ENCODE measurements at places on chromosomes 7 and 10.
A peak's percentile ranks its signal among the peaks of the same experiment; 100 is the strongest.

DNA sequence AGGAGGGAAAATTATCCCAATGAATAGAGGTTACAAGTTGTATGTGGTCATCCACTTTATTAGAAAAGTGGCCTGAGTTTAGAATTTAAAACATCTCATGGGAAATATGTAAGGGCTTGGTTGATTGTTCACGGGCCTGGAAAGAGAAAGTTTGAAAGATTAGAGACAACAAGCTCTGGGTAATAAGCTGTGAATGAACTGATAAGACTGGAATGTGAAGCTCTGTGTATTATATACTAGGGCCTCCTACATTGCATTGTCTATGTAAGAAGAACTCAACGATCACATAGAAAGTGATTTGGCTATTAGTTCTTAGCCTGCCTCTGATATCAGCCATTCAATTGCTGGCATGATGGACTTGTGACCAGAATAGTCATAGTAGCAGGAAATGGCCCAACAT lies 199.2 kb upstream of the MAGI2 start:
- no peak for DNase-seq

DNA sequence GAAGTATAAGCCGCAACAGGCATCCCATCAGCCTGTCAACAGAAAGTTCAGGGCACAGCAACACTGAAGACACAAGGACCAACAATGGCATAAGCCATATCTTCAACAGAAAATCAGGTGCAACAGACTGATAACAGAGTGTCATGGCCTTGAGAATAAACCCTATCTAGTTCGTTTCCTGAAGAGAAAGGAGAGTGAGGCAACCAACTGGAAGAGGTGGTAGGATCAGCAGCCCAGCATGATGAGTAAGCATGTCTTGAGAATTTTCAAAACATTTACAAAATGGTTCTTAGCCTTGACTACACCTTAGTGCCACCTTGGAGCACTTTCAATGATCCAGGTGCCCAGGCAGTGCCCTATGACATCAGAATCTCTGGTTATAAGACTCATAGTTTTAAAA lies 290.2 kb upstream of the SEMA3C start:
- DNase-seq = no peak

GRCh38 chr10:48442809-48443177 lies 136.3 kb downstream of the MAPK8 start:
- DNase-seq = no peak

- peak; percentile 70 for DNase-seq
Measured at GRCh38 chr10:26556748-26557640, 118.9 kb downstream of the APBB1IP start.

DNA sequence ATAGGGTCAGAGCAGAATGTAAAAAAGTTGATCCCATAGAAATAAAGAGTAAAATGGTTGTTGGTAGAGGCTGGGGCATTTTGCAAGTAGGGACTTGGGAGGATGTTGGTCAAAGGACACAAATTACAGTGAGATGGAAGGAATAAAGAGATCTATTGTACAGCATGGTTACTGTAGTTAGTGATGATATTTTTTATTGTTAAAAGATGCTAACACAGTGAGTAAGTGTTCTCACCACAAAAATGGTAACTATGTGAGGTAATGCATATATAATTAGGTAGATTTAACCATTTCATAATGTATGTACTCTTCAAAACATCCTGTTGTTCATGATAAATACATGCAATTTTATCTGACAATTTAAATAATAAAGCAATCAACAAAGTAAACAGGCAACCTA lies 280.7 kb upstream of the MAGI2 start:
- no peak for DNase-seq

GRCh38 chr7:30201161-30201666 lies 66.4 kb downstream of the MTURN start:
- DNase-seq = peak; percentile 22

GRCh38 chr7:80608336-80608735 lies 30.1 kb upstream of the CD36 start:
- DNase-seq = no peak

DNA sequence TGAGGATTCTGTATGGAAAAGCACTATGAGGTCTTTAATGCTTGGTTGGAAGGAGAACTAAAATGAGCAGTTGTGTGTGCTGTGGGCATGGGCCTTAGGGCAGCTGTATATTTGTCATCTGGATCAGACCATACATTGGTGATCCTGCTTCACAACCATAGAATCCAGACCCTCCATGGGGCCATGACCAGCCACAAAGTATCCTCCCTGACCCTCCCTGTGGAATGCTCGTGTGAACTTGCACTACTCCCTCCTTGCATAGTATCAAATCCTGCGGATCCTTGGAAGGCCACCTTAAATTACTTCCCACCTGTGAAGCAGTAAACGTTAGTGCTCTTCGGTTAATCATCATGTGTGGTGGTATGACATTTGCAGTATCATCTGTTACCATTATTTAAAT lies 67.1 kb downstream of the BMPR1A start:
- no peak for DNase-seq

DNA sequence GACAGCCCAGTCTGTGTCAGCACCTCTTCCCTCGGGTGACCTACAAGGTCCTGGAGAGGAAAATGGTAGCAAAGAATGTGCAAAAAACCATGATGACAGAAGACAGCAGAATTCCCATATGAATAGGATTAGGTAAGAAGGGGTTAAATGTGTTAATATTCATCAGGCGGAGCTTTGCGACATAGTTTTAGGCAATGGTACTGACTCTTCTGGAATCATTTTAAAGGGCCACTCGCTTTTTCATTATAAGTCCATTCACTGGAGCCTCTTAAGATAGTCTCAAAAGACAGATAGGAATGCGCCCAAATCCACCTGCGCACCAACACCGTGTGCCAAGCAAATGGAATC lies 38.2 kb downstream of the DLG5 start:
- no peak for DNase-seq

DNA sequence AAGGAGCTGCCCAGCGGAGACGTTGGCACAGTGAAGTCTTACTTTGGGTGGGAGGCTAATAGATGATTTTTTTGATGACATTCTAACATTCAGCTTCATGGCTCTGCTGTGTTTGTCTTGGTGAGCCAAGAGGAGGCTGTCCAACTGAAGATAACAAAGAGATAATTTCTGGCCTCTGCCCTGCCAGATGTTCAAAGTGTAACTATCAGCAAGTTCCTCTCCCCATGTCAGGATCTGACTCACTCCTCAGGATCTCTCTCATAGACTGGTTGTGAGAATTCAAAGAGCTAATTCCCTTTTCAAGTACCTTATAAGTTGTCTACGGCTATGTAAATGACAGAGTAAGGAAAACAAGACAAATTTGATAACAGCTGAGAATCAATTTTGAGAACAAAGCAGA lies 1340.9 kb downstream of the XPNPEP1 start:
- no peak for DNase-seq

DNA sequence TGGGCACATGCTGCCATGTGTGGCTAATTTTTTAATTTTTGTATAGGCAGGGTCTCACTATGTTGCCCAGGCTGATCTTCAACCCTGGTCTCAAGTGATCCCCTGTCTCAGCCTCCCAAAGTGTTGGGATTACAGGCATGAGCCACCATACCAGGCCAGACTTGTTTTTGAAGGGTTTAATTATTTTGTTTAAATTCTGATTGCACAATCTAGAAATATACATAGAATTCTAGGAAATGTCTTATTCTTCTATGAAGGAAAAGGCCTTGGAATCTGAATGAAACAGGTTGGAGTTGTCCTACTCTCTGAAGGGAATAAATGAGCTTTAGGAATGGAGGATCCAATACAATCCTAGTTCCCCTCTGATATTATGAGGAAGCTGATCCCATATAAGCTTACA lies 15.5 kb upstream of the JCAD start:
- DNase-seq = no peak

DNA sequence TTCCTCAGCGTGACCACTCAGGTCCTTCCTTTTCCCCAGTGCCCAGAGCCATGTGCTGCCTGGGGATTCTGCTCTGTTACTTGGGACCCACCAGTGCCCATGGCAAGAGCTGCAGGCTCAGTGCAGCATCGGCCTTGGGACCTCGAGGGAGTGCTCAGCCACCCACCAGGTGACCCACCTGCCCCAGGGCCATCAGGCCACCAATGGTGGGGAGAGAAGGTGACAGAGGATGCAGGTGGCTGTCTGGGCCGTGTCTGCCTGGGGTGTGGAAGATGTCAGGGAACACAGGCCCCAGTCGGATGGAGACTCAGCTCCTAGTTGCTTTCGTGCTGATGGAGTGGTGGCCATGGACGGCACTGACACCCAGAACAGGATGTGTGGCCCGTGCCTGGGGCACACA lies 104.7 kb upstream of the FAM20C start:
- no peak for DNase-seq

- no peak for DNase-seq
Measured at GRCh38 chr7:22016507-22016906, 70.8 kb upstream of the CDCA7L start.

DNA sequence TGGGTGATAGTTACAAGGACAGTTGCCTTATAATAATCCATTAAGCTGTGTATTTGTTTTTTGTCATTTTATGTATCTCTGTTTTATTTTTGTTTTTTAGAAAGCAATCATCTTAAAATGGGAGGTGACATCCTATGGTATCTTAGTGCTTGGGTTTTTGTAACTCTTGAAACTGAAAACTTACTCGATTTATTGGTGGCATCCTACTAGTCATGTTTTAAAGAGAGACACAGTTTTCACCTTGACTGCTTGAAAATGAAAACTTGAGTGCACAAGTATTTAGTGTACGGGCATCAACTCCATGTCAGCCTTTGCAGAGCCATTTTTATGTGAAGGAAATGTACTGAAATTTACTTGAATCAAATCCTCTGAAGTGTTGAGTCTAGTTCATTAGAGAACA lies 103.8 kb upstream of the SAMD8 start:
- no peak for DNase-seq

DNA sequence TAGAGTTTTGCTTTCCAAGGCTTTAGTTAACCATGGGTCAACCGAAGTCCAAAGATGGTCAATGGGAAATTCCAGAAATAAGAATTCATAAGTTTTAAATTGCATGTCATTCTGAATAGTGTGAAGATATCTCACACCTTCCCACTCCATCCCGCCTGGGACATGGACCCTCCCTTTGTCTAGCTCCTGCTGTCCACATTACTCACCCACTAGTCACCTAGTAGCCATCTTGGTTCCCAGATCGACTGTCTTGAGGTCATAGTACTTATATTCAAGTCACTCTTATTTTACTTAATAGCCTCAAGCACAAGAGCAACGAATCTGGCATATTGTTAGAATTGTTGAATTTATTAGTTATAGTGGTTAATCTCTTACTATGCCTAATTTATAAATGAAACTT lies 366.6 kb downstream of the PRPF18 start:
- no peak for DNase-seq

GRCh38 chr7:87574630-87575029 lies 26.1 kb downstream of the ABCB1 start:
- peak; percentile 25 for DNase-seq

DNA sequence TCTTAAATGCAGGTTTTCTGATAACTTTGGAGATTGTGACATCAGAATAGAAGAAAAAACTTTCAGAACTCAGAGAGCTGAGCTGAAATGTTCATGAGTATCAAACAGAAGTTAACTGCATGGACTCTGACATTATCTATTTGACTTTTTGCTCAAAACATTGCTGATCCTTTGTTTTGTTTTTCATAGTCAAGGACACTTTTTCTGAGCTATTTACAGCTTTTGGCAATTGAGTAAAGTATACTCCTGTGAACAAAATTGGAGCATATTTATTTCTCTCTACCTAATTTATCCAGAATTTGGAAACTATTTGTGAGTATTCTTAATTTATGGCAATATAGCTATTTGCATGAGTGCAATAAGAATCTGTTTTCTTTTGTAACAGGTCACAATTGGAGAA lies 11.1 kb downstream of the KCP start:
- DNase-seq = no peak

DNA sequence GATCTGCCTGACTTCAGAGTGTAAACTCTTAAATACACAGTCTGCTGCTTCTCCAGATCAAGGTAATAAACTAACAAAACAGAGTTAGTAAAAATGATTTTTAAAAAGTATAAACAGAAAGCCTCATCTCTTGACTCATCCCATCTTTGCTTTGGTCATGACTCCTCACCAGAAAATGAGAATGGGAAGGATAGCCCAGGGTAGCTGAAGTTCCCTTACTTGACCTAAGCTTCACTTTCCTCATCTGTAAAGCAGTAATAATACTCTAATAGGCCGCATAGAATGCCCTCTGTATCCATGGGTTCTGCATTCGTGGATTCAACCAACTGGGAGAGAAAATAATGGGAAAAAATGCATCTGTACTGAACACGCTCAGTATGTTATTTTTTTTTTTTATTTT lies 11.3 kb upstream of the SLC25A28 start:
- no peak for DNase-seq

- DNase-seq = peak; percentile 48
Measured at GRCh38 chr7:150514748-150515222, at the start of gene GIMAP7. GIMAP7 (plus strand) TSS chr7:150514872; CDS start chr7:150519975, 5,103 bp downstream.

GRCh38 chr7:127114742-127115265 lies 137.9 kb downstream of the GRM8 start:
- no peak for DNase-seq

GRCh38 chr7:155317114-155317434 lies 19.4 kb downstream of the INSIG1 start:
- DNase-seq = no peak

DNA sequence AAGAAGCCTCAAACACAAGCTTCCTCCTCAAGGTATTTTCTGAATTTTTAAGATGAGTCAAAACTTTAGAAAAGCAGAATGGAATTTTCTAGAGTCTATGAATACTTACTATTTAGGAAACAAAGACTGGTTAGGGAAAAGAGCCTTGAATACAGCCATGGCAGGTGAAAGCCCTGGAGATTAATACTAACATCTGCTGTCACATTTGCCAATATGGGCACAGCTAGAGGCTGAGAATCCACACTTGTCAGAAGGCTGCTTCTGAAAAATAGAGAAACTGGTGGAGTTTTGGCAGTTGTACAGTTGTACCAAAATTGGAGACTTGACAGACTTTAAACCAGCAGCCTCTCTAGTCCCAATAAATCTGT lies 24.3 kb upstream of the CNNM1 start:
- no peak for DNase-seq

GRCh38 chr7:105673367-105674084 lies 92.2 kb upstream of the EFCAB10 start:
- no peak for DNase-seq

DNA sequence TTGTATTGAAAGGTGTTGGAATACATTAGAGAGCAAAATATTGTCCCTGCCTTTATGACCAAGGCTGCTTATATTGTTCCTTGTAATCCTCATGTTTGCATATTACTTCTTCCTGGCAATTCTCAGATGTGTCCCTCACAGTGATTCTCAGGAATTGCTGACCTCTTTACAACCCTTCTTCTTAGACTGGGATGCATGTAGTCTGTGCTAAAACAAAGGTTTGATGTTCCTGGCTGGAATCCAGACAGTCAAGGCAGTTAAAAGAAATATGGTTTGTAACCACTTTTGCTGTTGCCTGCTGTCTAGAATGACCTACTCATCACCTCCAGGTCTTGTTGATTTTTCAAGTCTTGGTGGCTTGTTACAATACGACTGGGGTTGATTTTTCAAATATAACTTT lies 367.6 kb downstream of the HGF start:
- DNase-seq = no peak

DNA sequence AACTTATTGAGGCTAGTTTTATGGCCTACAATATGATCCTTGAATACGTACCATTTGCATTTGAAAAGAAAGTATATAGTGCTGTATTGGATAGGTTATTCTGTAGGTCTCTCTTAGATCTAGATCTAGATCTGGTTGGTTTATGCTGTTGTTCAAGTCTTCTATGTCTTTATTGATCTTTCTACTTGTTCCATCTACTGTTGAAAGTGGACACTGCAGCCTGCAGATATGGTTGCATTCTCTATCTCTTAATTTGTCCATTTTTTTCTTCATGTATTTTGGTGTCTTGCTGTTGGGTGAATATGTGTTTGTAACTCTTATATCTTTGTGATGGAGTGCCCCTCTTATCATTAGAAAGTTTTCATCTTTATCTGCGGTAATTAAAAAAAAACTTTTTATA lies 139.4 kb upstream of the PCDH15 start:
- no peak for DNase-seq
